ENCODE measurements at places on chromosomes 4 and X. TPM values are rescaled to one million over a fixed set of nuclear protein-coding genes. Genes with fewer than 3 reads are reported as not detected.

Gene TLR6
- total RNA-seq, result 1.4 TPM

- DNase-seq, result no peak
Measured at GRCh38 chr4:171676555-171677215, 136.5 kb upstream of the GALNTL6 start.

DNA sequence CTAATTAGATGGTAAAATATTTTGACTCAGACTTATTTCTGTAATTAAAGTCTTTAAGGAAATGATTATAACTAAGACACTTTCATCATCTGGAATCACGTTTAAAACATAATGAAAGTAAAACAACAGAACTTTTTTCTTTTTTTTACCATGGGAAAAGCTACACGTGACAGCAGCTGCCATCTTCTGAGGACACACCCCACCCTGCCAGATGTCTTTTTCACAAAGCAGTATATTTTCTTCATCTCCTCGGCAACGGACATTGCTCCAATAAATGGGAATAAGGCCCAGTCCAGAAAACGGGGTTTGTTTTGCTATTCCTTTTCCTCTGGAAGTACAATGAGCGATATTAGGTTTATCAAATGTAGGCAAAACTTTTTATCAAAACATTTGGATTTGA is 17.5 kb downstream of the PRSS12 start:
- DNase-seq, result no peak

DNA sequence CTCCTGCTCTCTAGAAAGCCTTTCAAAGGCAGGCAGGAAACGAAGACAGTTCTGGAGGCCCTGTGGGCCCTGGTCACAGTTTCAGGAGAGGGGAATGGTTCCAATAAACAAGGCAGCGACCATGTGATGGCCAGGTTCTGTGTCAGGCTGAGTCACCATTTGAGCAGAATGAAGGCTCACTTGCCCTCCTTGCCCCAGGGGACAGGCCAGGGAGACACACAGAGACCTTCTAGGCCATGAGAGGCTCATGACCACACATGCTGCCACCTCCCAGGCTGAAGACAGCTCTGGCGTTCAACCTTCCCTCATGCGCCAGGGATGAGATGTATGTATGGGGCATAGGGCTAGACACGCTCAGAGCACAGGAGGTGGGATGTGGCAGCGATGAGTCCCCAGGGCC is 22.9 kb upstream of the TRIM2 start:
- no peak for DNase-seq
